Stimulated activated CD4-positive, alpha-beta T cell treated with anti-CD3 and anti-CD28 coated beads, Interleukin-1b, Interleukin-23, amount 100 ng/mL, for 1 hour (primary cell): ENCODE measurements at places on chromosomes 7 and 10.

- no peak for DNase-seq
Measured at GRCh38 chr7:144036302-144036885, 12.4 kb upstream of the OR2A5 start.

DNA sequence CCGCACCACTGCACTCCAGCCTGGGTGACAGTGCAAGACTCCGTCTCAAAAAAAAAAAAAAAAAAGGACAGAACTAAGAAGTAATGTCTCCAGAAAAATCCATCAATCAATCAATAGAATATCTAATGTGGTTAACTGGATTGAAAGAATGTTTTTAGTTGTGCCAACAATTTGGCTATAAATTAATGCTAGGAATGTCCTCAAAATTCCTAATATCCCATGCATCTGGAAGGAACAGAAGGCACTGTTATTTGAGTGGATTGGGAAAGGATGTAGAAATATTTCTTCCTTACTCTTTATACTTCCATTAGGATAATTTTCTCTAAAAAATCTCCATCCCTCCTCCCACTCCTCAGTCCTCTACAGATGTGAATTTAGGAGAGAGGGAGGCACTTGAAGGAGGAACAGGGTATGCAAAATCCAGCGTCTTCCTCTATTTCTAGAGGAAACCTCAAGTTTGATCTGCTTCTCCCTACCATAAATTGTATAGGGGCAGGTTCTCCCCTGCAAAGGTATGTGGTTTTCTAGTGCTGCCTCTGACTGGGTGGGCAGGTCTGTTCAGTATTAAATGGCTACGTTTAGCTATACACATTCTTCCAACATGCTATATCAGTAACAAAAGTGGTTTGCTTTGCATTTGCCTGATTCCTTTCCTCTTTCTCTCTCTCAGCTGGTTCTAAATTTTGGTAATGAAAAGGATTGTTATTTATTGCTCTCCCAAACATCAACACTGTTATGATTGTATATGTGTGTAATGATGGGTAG lies 54.1 kb downstream of the RNLS start:
- DNase-seq, result no peak

GRCh38 chr10:84179059-84179710 lies 5.6 kb downstream of the GPR15LG start:
- DNase-seq, result no peak

DNA sequence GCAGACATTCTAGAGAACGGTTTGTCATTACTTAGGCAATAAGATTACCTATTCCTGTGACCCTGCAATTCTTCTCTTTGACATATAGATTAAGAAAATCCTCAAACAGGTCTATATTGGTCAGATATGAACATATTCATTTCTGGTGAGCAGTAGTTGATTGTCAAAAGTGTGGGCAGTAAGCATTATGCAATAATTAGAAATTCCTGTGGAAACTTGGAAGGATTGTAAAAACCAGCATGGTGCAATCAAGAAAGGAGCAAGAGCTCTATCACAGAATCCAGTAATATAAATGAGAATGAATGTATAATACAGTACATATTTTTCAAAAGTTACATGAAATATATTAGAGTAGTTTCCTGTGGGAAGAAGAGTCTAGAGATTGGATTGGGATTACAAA lies 406.5 kb downstream of the SUGCT start:
- DNase-seq, result no peak

DNA sequence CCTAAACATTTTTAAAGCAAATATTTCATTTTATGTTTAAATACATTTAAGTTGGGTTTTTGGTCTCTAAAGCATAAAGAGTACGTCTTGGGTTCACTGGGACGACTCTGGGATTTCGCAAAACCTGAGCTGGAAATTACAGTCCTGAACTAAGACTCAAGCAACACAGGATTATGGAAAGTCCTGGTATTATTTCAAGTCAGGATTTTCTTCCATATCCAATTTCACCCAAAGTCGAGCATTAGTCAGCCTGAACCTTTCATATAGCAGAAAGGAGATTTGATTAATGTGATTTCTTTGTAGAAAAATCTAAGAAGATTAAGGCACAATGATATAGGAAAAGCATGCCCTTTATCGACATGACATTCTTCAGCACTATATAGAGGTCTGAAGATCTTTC lies 100.0 kb downstream of the MTERF1 start:
- DNase-seq, result no peak

DNA sequence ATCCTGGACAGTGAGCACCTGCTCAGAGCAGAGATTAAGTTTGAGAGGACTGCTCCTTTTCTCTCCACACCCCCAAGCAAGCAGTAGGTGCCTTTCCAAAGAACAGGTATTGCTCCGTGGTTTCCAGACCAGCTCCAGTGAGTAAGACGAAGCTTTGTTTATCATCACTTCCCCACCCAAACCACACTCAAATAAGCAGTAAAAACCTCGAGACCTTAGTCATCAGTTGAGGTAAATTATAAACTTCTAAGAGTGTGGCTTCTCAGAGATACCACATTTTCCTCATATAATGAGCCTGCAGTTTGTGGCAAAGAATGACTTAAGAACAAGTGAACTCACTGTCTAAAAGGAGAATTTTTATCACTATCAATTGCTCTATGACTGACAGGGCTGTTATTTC lies 50.0 kb upstream of the GRB10 start:
- no peak for DNase-seq

DNA sequence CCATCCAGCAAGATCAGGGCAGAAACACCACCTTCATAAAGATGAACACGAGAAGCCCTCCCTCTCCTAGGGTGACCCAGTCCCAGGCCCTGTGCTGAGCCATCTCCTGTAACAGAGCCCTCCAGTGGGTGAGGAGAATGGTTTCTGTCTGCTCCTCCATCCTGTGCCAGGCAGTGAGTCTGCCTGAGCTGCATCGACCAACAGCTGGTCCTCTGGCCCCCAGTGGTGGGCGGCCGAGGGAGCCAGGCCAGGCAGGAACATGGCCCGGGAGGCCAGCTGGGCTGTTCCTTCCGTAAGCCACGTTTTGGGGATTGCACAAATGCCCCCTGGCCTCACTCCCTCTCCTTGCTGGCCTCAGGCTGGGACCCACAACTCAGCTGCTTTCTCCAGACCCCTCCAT lies 73.5 kb downstream of the GRB10 start:
- no peak for DNase-seq

DNA sequence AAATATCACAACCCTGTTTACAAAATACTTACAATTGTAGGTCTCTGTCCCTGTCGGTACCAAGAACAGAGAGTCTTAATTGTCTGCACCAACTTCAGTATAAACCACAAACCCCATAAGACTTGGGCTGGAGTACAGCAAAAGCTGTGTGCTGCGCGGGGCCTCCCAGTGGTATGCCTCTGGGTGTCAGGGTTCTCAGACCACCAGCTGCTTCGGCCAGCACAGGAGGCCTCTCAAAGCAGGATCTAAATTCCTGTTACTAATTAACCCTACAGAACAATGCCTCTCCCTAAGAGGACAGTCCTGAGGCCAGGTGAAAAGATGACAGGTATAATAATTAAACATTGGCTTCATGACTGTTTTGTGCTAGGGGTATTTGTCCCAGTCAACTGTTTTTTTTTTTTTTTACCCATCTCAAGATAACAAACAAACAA lies 957 bp upstream of the SVIL start:
- DNase-seq, result no peak

DNA sequence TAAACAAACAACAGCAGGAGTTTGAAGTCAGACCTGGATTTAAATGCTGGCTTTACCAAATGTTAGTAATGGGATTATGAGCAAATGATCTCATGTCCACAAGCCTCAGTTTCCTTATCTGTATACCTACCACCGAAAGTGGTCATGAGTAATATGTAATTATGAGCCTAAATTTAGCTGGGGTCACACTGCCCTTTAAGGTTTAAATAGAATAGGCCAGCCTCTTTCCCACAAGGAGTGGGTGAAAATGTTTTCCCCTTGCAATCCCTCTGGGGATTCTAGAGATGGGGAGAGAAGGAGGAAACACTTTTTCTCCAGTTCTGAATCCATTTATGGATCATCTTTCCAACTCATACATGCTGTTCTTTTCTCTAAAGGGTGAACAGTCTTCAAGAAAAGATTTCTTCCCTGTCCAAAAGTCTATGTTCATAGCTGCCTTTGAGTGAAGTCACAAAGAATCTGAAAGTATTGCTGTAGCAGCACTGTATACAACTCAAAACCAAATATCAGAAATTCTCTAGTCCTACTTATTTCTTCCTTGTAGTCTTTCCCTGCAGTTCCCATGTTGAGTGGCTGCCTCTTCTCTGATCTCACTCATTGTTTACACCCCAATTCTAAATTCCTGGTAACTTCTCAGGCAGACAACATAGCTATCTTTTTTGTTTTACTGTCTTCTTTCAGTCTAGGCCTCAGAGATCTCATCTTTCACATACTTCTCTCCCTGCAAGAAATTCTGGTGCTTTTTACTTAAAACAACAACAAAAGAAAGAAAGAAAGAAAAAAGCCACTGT lies 7.4 kb upstream of the TSPAN12 start:
- DNase-seq, result no peak

GRCh38 chr7:71769326-71769725 lies 637.4 kb downstream of the GALNT17 start:
- no peak for DNase-seq

- DNase-seq, result no peak
Measured at GRCh38 chr10:11885437-11886137, 62.4 kb downstream of the PROSER2 start.

GRCh38 chr10:113100281-113100680 lies 150.2 kb downstream of the TCF7L2 start:
- DNase-seq, result no peak

DNA sequence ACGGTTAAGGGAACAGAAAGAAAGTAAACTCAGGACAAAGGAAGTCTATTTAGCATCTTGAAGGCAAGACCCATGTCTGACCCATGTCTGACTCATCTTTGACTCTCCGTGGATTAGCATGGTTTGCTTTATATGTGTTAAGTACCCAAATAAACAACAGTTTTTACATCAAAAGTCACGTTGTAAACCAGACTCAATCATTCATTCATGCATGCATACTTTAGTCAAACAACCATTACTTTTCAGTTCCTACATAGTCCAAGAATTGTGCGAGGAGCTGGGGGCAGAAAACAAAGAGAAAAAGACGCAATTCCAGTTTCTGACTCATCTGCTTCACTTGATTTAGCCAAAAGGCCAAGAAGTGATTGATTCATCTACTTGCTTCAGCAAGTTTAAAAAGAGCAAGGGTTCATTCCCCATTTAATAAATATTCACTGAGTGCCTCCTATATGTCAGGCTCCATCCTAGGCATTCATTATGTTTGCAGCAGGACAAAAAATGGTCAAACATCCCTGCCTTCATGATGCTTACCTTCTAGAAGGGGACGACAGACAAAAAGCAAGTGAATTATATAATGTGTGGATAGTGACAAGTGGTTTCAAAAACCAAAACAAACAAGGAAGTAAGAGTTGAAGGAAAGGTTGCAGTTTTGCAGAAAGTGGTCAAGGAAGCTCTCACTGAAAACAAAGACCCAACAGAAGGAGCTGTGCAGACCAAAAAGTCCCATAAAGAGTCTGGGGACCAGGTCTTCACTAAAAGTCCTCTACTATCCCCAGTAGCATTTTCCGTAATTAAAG lies 116.2 kb downstream of the FAM107B start:
- DNase-seq, result no peak

DNA sequence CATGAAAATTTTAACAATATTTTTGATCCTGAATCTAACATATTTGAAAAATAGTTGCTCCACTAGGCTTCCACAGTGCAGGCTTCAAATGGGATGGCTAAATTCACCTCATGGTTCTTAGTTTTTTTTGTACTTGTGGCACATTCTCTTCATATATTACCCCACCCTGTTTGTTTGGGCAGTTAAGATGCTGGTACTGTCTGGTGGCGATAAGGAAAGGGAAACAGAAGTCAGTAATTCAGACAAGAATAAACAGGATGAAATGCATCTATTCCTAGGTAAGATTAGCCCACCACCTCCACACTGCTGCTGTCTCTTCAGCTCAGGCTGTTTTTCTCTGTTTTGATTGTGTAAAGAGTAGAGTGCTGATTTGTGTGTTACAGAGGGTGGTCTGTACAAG lies 44.2 kb downstream of the GLRX3 start:
- DNase-seq, result no peak

GRCh38 chr10:27716521-27716920 lies 29.1 kb downstream of the MKX start:
- no peak for DNase-seq

DNA sequence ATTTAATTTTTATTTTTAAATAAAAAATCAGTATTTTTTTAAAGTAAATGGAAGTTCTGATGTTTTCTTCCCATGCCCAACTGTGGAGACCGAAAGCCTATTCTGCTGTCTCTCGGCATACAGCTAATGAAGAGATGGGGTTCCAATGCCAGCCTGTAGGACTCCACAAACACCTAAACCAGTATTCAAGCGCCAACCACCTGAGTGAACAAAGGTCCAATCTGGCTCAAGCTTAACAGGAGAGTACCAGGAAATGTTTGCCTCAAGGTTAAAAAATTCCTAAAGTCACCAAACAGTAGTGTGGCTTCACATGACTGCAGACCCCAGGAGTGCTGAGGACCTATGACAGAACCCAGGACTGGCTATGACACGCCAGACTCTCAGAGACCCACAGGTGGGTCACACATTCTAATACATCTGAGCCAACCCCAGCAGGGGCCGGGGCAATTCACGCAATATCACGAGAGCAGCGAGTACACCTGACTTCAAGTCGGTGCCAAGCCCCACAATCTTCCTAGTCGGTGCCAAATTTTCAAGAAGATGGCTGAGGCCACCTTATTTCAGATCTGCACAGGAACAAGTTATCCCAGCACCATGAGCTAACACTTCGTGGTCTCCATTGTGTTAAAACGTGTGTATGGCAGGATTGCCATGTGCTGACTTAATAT lies 31.6 kb downstream of the KIAA1549 start:
- no peak for DNase-seq

DNA sequence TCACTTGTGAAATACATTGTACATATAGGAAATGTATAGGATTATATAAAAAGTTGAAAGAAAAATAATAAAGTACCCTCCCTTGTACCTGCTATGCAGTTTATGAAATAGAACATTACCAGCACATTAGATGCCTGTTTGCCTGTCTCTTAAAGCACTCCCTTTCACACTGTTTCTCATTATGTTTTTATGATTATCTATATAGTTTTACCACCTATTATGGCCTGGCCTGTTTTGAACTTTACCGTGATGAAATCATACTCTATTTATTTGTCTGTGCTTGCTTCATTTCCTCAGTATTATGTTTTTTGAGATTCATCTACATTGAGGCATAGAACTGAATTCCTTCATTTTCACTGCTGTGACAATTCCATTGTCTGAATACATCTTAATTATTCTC lies 41.1 kb downstream of the DGKB start:
- no peak for DNase-seq

DNA sequence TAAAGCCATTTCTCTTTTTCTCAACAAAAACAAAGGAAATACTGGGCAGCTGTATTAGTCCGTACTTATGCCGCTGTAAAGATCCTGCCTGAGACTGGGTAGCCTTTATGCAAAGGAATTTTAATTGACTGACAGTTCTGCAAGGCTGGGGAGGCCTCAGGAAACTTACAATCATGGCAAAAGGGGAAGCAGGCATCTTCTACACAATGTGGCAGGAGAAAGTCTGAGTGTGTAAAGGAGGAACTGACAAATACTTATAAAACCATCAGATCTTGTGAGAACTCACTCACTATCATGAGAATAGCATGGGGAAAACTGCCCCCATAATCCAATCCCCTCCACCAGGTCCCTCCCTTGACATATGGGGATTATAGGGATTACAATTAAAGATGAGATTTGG lies 264.3 kb downstream of the SEMA3A start:
- no peak for DNase-seq

GRCh38 chr7:72785166-72785955 lies 42.6 kb downstream of the TYW1B start:
- DNase-seq, result no peak
